ENCODE measurements at places on chromosomes 13 and 19.

GRCh38 chr19:45424191-45425058 lies 708 bp upstream of the ERCC1 start:
- peak; percentile 69 for DNase-seq

- no peak for DNase-seq
These were observed 376.9 kb upstream of the SPRY2 start for GRCh38 chr13:80717776-80718175.

- peak; percentile 7 for DNase-seq
These were observed 199.7 kb upstream of the TSHZ3 start for GRCh38 chr19:31548941-31549340.

DNA sequence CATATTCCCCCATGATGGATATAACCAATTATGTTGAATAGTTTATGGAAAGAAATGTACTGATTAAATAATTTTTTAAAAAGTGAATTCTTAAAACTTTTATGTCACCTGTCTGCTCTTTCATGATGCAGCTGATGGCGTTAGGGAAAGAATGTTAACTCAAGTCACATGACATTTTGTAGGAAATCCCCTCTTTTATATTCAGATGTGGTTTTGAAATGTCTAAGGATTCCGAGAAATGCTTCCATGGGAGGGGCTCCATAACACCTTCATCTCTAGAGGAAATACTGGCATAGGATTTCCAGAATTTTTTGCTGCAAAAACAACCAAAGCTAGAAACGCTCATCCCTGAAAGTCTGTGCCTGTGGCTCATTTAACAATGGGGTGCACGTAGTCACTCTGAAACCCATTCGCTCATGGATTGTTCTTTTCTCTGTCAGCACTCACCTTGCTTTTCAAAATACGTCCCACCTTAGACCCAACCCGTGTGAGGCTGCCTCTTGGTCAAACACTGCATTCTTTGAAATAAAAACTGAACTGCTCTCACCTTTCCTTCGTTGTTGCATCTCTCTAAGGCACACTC lies 288.9 kb downstream of the SHISA2 start:
- DNase-seq = peak; percentile 35

DNA sequence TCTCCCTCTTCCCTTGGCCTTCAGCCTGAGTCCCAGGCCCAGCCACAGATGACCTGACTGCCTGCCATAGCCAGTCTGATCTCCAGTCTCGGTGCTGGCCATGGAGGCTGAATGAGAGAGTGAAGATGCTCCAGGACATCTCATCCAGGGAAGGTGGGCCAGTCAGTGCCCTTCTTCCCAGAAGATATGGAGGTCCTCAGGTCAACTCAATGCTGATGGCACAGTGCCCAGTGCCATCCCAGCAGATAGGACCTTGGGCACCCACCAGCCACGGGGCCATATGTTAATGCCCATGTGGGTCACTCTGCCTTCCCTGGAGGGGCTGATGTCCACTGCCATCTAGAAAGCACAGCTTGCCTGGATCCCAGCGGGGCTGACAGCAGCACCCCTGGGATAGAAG lies 7.2 kb downstream of the VSTM2B start:
- DNase-seq = no peak

- DNase-seq = no peak
These were observed 193.2 kb downstream of the URI1 start for GRCh38 chr19:30135093-30135757.

- no peak for DNase-seq
These were observed 162.7 kb downstream of the PTPRS start for GRCh38 chr19:5177745-5178450.

DNA sequence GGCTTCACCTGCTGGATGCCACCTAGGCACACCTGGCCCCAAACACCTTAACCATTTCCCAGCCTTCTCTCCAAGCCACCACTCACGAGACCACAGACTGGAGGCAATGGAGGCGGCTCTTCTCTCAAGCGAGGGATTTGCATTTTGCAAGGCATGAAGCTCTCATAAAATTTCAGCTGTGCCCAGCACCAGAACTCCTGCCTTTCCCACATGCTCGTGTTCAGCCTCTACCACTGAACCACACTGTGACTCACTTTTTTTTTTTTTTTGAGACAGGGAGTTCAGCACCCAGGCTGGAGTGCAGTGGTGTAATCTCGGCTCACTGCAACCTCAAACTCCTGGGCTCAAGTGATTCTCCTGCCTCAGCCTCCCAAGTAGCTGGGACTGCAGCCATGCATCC lies 10.6 kb downstream of the NANOS3 start:
- no peak for DNase-seq

GRCh38 chr19:34218818-34219164 lies 35.6 kb upstream of the GARRE1 start:
- no peak for DNase-seq
